ENCODE measurements at places on chromosomes 3 and 15.

GRCh38 chr3:17994167-17994566 lies 251.7 kb upstream of the TBC1D5 start:
- DNase-seq = no peak

- DNase-seq = no peak
Measured at GRCh38 chr15:28929200-28929599, 43.4 kb downstream of the APBA2 start.

DNA sequence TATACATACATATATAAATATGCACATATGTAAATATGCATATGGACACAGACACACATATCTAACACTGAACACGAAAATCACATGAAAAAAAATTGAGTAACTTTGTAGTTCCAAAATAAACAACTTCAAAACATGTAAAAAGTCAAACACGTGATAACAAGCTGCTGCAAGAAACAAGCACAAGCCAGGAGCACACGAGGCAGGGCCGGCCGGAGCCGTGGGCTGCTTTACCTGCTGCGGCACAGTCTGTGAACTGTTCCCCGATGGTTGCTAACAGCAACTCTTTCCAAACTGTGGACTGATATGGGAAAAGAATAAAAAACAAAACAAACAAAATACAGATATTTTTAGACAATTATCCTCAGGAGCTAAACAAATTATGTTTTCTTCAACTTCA lies 31.6 kb downstream of the EIF4E3 start:
- DNase-seq = no peak

DNA sequence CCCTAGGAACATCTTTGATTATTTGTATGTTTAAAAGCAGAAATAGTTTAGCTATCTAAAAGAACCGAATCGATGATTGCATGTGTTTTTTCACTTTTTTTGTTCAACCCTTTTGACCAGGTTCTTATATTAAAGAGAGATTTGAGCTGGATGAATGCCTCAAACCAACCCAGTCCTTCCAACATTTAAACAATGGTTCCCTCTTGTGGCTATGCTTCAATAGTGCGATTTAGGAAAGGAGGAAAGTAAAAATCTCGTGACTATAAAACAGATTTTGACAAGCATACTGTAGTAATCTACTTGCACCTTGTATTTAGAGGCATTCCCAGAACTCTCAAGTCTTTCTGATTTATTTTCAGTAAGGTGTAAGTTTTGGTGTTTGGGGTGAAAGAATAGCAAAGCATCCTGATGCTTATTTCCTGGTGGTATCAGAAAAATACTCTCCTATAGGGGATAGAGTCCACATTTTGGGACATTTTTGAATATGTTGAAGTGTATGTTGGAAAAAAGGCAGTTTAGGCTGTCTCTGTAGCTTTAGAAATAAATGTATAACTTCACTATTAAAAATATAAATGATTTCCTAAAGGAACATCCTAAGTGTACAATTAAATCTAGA lies 159.6 kb upstream of the KCNH8 start:
- DNase-seq = no peak

DNA sequence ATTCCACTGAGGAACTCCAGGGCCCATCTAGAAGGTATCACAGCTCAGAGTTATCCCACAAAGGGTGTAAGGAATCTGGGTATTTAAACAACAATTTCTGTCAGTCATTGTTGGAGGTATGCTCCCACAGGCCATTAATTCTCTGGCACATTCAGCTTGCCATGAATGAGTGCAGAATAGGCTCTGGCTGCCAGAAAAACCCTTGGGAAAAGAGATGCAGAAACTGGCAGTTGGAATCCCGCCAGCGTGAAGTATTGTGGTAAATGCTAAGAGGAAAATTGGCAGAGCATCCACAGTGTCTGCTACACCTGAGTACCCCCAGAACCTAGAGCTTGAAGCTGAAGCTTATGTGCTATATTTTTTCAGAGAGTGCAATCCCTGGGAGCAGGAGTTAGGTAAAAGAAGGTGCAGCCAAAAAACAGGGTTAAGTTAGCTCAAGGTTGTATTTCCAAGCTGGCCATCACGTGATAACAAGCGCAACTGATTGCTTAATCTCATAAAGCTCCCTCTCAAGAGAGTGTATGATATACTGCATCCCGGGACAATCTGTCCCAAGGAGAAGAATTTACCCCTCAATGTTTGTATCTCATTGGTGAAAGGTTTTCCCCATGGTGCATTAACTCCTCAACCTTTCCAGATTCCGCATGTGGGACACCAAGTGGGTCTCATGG lies 94.2 kb upstream of the ACP3 start:
- DNase-seq = no peak

DNA sequence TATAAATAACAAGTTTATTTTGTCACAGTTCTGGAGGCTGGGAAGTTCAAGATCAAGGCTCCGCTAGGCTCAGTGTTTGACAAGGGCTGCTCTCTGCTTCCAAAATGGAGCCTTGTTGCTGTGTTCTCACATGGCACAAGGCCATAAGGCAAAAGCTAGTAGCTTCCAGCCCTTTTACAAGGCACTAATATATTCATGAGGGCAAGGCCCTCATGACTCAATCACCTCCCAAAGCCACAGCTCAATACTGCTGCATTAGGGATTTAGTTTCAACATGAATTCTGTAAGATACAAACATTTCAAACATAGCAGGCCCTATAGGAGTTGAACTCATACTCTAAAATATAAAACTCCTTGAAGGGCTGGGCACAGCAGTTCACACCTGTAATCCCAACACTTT lies 30.2 kb downstream of the ZBTB11 start:
- no peak for DNase-seq

DNA sequence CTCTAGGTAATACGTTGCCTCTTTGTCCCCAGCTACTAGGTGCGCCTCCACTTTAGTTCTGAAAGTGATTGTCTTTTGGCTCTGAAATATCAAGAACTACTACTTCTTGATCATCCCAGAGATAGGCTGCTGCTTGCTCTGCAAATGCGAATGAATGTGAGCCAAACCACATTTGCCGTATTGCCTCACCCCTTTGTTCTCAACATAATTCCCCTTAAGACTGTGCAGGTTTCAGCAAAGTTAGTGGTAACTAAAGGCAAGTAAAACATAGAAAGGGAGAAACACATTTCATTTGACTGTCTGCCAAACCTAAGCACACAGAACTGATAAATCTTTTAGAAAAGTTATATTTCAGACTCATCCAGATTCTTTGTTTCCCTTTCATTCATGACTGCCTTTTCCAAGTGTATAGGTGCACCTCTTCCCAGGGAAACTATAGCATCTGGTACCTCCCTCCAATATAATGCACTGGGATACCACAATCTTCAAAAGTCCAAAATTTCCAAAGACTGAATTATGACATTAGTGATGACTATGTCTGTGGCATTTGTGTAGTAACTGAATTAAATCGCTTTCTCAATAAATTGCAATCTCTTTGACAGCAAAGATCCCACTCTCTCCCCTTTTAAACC lies 720.6 kb upstream of the CBLB start:
- DNase-seq = no peak

DNA sequence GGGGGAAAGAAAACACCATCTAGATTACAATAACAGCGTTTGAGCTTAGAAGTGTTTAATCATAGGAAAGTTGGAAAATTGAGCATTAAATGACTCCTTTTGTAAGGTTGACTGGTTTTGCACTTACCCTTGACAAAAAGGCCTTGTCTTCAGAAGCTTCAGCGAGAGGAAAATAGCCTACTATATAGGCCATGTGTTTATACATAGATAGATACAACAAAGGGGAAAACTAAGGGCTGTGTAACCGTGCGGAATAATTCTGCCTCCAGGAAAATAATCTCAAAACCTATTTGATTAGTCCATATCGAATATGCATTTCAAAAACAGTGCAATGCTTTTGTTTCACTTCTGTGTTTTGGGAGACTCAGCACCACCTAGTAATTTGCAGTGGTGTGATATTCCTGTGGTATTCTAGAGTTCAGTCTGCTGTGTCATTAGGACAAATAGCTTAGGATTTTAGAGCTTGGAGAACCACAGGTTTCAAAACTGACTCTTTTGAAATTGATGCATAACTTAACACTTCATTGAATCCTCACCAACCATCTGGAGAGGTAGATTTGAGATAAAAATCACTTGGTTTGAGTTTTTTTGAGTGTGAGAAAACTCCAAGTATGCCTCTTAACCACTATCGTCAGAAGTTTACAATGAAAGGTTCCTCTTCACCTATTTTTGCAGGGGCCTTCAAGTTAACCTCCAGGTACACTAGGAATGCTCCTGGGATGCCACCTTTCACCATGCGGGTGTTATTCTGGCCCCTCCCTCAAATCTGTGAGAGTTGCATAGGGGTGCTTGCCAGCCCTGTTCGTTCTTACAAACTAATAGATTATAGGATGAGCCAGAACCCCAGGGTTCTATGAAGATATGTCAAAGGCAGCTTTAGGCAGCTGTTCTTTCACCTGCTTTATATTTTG lies 1.9 kb downstream of the ARHGAP31 start:
- no peak for DNase-seq

- DNase-seq = no peak
Measured at GRCh38 chr3:29764603-29765254, 483.9 kb downstream of the RBMS3 start.

Measured in substantia nigra (tissue), 51 donors.